ENCODE measurements at places on chromosomes 3 and 15.

- DNase-seq: peak; percentile 67
Measured at GRCh38 chr3:11544412-11545181, 99.1 kb downstream of the VGLL4 start.

DNA sequence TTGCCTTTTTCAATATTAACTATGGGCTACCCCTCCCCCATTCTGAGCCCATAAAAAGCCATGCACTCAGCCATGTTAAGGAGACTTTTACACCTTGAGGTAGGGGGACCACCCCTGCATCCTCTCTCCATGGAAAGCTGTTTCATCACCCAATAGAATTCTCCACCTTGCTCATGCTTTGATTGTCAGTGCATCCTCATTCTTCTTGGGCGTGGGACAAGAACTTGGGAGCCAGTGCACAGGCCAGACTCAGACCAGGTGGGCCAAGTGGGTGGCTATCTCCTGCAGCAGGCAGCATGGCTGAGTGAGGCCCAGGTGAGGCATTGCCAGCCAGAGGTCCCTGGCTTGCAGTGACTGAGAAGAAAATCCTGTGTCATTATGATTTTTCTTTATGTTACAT lies 357.4 kb upstream of the CDIN1 start:
- no peak for DNase-seq

DNA sequence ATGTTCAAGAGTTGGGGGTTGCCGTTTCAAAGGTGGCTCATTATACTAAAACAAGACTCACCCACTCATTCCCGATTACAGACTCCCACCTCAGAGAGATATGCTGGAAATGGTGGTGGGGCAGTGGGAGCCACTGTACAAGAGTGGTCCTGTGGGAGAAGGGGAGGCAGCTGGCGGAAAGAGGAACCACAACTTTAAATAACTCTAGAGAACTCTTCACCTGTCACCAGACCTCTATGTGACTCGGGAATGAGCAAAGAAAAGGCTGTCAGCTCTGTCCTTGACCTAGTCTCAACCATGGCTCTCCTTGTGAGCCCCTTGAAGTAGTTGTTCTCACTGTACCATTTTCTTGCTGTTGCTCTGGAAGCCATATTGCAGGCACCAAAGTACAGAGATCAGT lies 293.8 kb downstream of the CHST2 start:
- no peak for DNase-seq

DNA sequence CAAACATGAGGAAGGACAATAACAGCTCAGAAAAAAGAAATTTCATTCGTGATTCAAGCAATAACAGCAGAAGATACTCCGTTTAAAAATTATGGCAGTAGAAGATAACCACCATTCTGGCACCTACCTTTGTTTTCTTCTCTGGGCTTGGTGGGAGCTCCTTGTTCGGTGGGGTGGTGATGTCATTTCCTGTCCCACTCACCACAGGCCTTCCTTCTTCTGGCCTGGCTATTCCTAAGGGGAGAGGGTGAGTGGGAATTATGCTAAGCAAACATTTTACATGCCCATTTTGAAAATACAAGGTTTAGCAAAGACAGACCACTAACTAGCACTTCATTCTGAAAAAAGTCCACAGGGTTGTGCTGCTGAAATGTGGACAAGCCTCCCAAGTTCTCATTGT lies 74.4 kb downstream of the DHX30 start:
- DNase-seq: peak; percentile 38

GRCh38 chr15:53789654-53790375 lies 30.4 kb upstream of the WDR72 start:
- no peak for DNase-seq

GRCh38 chr3:197599089-197599765 lies 43.5 kb upstream of the BDH1 start:
- peak; percentile 79 for DNase-seq

DNA sequence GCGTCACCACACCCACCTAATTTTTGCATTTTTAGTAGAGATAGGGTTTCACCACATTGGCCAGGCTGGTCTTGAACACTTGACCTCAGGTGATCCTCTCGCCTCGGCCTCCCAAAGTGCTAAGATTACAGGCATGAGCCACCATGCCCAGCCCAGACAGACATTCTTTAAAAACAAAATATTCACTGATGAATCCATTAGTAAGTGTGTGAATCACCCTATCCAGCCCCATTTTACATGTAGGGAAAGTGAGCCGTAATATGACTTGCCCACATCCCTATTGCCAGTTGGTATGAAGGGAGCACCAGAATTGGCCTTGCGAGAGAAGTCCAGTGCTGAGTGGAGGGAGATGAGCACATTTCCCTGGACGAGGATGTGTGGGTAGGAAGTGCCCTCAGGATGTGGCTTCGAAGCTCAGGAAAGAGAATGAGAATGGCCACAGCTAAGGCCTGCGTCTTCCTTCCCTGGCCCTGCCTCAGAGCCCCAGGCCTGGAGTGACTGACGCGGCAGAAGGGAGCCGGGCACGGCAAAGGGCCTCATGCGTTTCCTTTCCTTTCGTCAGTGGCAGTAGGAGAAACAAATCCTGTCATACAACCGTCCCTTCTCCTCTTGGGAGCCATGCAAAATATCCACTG lies 28.3 kb upstream of the ETV5 start:
- no peak for DNase-seq

GRCh38 chr3:42184651-42185443 lies 81.1 kb downstream of the CCK start:
- no peak for DNase-seq

- DNase-seq: no peak
Measured at GRCh38 chr3:58116161-58116955, 94.4 kb downstream of the DNASE1L3 start.

GRCh38 chr15:38176691-38177090 lies 75.9 kb upstream of the SPRED1 start:
- no peak for DNase-seq

- no peak for DNase-seq
Measured at GRCh38 chr3:133479895-133480669, 80.2 kb downstream of the BFSP2 start.

DNA sequence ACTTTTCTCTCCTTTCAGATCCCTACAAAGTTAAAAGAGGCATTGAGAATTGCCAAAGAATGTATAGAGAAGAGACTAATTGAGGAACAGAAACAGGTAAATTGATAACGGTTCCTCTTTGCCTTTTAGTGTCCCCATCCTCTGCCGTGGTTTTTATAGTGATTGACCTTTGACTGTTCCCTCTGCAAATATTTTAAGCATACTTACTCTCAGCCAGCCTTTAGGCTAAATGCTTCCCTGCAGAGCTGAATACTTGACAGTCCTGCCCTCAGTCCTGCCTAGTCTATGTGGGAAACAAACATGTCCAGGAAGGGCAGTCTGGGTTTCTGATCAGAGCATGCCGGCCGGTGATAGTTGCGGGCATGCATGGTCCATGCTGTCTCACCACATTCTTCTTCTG lies 24.7 kb downstream of the PDHB start:
- DNase-seq: no peak

GRCh38 chr15:71526060-71526820 lies 284.1 kb upstream of the NR2E3 start:
- DNase-seq: peak; percentile 43

DNA sequence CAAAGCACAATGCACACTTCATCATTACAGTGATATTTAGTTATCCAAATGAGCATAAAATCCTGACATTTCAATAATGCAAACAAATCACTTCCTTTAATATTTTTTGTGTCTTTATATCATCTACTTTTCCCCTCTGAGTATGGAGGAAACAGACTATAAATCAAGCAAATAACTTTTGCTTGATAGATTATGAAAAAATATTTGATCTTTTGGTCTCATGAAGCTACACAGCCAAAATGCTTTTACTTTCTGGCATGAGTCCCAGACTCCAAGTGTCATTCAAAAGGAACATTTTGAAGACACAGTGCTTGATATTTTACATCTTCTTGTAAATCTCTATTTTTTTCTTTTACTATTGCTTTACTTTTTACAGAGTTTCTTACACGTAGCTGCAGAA lies 215.3 kb upstream of the ROBO1 start:
- no peak for DNase-seq

DNA sequence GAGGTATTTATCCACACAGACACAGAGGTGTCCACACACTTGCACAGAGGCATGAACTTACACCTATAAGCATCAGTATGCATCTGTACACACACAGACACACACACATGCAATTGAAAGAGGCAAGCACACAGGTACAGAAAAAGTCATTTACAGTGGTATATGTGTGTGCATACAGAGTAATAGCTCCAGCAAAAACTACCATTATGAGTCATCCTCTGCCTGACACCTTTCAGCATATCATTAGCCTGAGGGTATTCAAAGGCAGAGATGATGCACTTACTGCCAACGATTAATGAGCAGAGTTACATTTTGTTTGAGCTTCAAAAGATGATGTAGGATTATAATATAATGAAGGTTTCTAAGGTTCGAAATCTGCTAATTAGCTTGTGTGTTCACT lies 100.3 kb upstream of the TPRG1 start:
- DNase-seq: no peak

- no peak for DNase-seq
Measured at GRCh38 chr3:167814441-167814951, 79.0 kb downstream of the SERPINI1 start.

GRCh38 chr15:72685925-72686794 lies at the start of the genes BBS4 and HIGD2B:
Gene BBS4, plus strand, starts transcription at chr15:72686207. Its CDS starts 21 bp downstream, at chr15:72686228.
Gene HIGD2B, minus strand, starts transcription at chr15:72686182. Its CDS starts 9,808 bp downstream, at chr15:72676374.
- DNase-seq: peak; percentile 93

- peak; percentile 32 for DNase-seq
Measured at GRCh38 chr3:191235331-191236314, 36.6 kb downstream of the OSTN start.

GRCh38 chr3:42079701-42080452 lies 11.3 kb upstream of the TRAK1 start:
- no peak for DNase-seq

GRCh38 chr3:71873093-71873611 lies 88.2 kb upstream of the PROK2 start:
- no peak for DNase-seq

GRCh38 chr3:22585911-22586310 lies 617.2 kb upstream of the UBE2E2 start:
- no peak for DNase-seq

- no peak for DNase-seq
Measured at GRCh38 chr3:126485176-126485897, 9.6 kb upstream of the ZXDC start.

DNA sequence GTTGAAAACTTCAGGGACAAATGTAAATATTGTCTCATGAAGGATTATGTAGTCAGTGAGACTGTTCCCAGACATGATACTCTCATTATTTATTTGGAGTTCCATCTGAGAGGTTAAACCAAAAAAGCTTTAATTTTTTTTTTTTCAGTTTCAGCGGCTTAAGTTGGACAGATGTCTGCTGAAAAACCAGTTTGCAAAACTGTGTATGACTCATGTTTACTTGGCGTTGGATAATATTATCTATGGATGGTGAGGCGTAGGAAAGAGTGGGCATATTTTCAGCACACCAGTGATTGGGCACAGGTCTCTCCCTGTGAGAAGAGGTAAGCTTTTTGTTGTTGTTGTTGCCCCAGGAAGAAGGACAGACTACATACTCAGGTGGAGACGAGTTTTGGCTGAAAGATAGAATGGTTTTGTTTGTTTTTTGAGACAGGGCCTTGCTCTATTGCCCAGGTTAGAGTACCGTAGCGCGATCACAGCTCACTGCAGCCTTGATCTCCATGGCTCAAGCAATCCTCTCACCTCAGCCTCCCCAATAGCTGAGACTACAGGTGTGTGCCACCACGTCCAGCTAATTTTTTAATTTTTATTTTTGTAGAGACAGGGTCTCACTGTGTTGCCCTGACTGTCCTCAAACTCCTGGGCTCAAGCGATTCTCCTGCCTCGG lies 16.4 kb upstream of the ANXA2 start:
- peak; percentile 58 for DNase-seq

DNA sequence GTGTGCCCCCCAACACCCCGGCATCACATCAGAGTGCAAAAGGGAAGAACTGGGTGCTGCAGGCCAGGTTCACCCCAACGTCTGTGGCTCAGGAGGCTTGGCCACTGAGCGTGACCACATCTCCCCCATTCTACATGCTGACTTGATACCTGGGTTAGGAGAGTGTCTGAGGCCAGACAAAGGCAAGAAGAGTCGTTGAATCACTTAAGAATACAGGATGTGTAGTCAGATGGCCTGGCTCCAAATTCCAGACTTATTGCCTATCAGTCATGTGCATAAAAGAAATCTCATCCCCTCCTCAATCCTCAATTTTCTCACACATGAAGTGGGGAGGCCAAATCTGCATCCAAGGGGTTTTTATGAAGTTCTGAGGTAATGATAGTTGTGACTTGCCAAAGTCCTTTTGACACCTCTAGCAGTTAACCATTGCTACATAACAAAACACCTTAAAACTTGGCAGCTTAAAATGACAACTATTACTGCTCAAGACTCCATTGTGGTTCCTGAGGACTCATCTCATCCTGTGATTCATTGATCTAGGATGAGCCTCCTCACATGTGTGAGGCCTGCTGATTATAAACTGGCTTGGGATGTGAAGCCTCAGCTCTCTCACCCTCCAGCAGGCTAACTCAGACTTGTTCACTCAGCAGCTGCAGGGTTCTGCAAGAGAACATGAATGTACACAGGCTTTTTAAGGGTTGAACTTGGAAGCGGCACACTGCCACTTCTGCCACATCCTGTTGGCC lies 138.8 kb upstream of the TLE3 start:
- DNase-seq: peak; percentile 49

DNA sequence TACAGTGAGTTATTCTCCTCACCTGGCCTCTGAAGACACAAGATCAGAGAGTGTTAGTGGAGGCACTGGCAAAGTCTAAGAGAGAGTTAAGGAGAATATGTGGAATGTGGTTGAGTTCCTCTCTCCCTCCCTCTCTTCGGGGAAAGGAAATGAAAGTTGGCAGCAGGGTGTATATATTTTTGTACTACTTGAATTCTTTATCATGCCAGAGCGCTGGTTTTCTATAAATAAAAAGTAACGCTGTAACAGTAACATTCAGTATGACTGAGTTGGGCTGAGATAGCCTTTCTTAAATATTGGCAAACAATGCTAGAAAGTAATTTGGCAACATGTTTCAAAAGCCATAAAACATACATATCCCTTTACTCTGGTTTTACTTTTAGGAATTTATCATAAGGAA lies 77.5 kb upstream of the TNFAIP8L3 start:
- no peak for DNase-seq

GRCh38 chr3:149547954-149548668 lies 73.6 kb downstream of the TM4SF4 start:
- peak; percentile 92 for DNase-seq

DNA sequence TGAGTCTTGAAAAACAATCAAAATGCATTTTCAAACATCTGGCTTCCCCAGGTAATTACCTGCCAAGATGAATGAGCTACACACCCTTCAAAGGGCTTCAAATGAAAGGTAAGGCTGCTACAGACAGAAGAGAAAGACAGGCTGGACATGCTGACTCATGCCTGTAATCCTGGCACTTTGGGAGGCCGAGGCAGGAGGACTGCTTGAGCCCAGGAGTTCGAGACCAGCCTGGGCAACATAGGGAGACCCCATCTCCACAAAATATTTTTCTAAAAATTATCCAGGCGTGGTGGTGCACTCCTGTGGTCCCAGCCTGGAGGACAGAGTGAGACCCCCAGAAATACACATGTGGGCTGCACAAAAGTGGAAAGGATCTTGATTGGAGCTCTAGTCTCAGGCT lies 14.5 kb upstream of the ZFYVE19 start:
- DNase-seq: no peak

DNA sequence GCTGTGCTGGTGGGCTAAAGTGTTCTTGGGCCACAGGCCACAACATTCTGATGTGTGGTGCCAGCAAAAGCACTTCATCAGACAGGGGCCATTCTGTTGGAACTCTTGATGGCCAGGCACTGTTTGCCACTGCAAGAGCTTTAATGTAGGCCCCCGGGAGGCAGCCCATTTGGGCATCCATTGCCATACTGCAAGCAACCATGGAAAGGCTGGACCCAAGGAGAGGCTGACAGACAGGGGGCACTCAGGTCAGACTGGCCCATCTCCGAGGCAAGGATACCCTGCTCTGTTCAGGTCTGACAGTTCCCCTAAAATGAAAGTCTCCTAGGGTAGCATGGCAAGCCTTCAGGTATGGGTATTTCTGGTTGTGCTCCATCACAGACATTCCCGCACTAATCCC lies 64.2 kb downstream of the FAM227B start:
- no peak for DNase-seq
